ENCODE measurements at places on chromosomes 12 and 14. TPM values are rescaled to one million over a fixed set of nuclear protein-coding genes. Genes with fewer than 3 reads are reported as not detected.

TEX22 gene
- polyA plus RNA-seq = 0.09 TPM

KRT80 gene
- not detected for polyA plus RNA-seq

MARS1 gene
- 81.0 TPM for polyA plus RNA-seq

SOCS2 gene
- polyA plus RNA-seq = 18.3 TPM

NRXN3 gene
- not detected for polyA plus RNA-seq

OLR1 gene
- not detected for polyA plus RNA-seq

RAD51AP1 gene
- polyA plus RNA-seq = 1.7 TPM

CLECL1 gene
- polyA plus RNA-seq = 0.35 TPM

SLCO1A2 gene
- polyA plus RNA-seq = 0.07 TPM

RCOR1 gene
- 1.2 TPM for polyA plus RNA-seq

ADAM21 gene
- 0.56 TPM for polyA plus RNA-seq

PPM1H gene
- polyA plus RNA-seq = not detected

CCDC196 gene
- polyA plus RNA-seq = not detected

NXPH4 gene
- not detected for polyA plus RNA-seq

FAM222A gene
- polyA plus RNA-seq = 0.28 TPM

APPL2 gene
- 8.2 TPM for polyA plus RNA-seq

RNF212B gene
- polyA plus RNA-seq = not detected

All from naive thymus-derived CD8-positive, alpha-beta T cell (primary cell).